ENCODE measurements at places on chromosomes 5 and 9. TPM values are rescaled to one million over a fixed set of nuclear protein-coding genes. Genes with fewer than 3 reads are reported as not detected.
A peak's percentile ranks its signal among the peaks of the same experiment; 100 is the strongest.

DNA sequence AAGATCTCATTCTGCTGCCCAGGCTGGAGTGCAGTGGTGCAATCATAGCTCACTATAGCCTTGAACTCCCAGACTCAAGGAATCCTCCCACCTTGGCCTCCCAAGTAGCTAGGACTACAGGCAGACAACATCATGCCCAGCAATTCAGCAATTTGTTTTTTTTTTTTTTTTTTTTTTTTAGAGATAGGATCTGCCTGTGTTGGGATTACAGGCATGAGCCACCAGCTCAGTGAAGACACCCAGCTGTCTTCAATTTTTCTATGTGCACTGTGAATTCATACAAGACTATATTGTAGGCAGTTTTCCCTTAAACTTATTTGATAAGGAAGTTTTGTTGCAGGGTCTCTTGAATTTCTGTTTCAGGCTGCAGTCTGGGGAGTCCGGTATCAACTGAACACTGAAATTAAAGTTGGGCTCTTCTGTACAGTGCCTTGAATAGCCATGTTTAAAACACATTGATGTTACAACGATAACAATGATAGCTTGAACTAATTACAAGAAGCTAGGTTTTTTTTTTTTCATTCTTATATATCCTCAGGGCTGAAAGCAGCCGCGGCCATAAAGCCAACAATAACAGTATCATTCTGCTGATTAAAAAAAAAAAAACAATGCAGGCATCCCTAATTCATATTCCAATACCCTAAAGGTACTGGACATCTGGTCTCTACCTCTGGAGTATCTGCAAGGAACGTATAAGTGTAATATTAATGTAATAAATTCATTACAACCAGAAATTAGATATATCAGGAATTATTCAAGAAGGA lies 63.5 kb downstream of the MPDZ start:
- no peak for DNase-seq

- DNase-seq = no peak
Measured at GRCh38 chr9:83599071-83599470, 23.9 kb upstream of the IDNK start.

DNA sequence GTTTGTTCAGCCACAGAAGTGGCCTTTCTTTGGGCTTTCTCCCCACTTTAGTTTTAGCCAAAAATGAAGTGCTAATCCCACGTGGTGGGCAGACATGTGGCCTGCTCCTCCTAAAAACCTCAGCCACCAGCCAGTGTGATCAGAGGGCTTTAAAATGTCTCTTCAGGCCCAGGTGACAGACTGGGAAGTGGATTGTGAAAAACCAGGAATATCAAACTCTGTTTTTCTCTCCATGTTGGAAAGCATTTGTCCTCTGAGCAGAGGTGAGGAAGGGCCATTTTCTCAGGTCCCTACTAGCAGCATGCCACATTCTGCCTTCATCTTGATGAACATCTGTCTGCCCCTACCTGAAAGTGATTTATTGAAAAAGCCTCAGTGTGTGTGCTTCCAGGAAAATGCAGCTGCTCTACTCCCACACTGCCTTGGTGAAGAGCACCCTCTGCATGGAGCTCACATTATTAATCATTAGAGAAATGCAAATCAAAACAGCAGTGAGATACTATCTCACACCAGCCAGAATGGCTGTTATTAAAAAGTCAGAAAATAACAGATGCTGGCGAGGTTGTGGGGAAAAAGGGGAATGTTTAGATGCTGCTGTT lies 181.2 kb upstream of the DMAC1 start:
- DNase-seq = no peak

DNA sequence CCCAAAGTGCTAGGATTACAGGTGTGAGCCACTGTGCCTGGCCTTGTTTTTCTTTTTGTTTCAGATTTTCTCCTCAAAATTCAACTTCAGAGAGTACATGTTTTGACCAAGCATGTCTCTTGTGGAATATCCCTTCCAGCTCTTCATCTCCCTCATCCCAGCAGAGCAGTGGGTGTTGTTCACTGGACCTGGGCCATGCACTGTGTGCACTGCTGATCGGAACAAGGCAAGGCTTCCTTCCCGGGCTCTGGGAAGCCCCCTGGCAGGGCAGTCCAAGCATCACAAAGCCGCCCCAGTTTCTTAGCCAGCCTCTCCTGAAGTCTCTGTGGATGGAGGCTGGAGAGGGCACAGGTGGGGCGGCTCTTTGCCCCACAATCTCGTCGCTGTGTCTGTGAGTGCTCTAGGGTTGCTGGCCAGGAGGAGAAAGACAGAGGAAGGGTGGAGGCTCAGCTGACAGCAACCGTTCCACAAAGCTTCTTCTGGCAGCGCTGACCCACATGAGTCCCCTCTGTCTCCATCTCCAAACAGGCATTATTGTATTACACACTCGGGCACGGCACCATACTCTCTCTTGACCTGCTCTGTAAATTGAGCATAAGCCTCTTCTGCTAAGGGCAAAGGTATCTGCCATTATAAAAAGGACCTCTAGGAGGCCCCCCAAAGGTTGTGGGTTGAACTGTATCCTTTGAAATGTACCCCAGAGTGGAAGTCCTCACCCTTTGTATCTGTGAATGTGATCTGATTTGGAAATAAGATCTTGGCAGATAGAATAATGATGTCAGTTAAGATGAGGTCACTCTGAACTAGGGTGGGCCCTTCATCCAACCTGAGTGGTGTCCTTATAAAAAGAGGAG lies 89.6 kb downstream of the TARS1 start:
- no peak for DNase-seq

DNA sequence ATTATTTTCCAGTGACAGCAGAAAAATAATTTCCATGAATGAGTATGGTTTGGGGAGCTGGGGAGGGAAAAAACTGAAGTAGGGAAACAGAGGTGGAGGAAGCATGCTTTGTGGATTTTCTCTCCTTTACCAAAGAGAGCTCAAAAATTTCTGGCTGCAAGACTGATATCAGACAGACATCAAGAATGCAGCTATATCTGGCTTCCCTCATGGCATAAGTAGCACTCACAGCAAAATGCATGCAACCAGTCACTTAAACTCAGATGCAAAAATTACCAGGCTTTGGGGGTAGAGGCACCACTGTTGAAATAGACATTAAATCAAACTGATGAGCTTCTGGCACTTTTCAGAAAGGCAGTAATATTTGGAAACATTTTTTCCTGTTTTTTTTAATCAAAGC lies 196.9 kb downstream of the TSSK1B start:
- DNase-seq = no peak

GRCh38 chr9:18554244-18554643 lies 80.3 kb downstream of the ADAMTSL1 start:
- no peak for DNase-seq

DNA sequence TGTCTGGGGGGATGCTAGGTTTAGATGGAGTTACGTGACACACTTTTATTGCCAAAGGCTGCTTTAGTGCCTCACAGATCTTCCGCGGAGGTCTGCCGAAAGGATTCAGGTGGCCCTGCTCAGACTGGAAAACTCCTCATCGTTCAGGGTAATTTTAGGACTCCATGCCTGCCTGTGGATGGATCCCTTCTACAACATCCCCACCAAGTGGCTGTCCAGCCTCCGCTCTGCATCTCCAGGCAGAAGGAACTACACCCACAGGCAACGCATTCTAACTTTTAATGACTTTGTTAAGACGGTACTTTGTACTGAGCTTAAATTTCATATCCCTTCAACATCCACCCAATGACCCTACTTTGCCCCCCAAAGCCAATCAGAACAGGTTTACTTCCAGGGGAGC lies 29.4 kb downstream of the ATPSCKMT start:
- DNase-seq = no peak

- peak; percentile 63 for DNase-seq
Measured at GRCh38 chr5:103569313-103570060, 6.9 kb upstream of the NUDT12 start.

GRCh38 chr5:65481635-65482295 lies at the start of gene ADAMTS6:
Gene ADAMTS6, minus strand, starts transcription at chr5:65481920. Its CDS starts 8,247 bp downstream, at chr5:65473673.
- DNase-seq = peak; percentile 97

DNA sequence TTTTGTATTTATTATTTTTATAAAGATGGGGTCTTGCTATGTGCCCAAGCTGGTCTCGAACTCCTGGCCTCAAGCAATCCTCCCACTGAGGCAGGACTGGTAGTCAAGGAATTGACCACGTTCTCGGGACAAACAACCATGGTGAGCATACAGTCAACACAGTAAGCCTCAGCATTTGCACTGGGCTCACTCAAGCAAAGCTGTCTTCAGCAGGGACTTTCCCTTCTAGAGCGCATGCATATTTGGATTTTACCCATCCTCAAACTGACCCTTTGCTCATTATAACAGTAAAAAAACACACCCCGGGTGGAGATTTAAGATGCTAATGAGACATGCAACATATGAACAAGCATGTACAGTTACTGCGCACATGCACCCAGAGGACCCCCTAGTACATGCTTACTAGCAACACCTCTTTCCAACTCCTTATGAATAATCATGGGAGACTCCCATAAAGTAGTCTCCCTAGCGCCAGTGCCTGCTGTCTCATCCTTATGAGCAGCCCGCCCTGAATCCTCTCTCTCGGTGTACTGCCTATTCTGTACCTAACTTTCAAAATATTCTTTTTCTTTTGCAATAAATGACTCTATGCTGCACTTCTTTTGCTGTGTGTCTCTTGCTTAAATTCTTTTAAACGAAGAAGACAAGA lies 41.5 kb downstream of the C5orf22 start:
- DNase-seq = no peak

DNA sequence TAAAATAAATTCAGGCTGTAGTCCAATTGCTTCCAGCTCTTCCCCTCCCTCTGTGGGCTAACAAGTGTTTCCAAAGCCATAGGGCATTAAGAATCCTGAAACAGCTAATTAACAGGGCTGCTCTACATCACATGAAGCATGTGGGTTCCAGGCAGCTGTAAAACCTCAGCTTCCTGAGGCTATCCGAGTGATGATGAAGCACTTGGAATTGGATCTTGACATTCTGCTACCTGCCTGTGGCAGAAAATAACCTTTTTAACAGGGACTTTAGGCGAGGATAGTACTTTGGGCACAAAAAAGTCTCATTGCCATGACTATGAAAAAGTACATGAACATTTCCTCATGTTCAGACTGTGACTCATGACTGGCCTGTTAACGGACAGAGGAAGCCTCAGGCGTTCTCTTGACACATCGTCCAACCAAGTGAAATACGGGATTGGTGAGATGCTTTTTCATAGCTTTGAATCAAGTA lies 107.2 kb downstream of the PDE4D start:
- no peak for DNase-seq

DNA sequence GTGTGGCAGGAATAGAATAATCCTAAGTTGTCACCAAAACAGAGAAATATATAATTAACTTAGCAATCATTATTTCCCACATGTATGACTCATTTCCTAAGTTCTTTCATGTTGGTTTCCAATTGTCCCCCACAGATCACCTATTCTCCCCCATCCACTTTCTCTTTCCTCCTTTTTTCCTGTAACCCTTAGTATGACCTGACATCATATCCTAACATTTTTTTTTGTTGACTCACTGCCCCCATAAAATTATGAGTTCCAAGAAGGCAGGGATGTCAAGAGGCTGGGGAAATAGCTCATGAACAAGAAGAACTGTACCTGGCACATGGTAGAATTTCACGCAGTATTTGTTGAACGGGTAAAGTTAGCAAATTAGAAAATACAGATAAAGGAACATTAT lies 186.7 kb downstream of the DCP2 start:
- no peak for DNase-seq

DNA sequence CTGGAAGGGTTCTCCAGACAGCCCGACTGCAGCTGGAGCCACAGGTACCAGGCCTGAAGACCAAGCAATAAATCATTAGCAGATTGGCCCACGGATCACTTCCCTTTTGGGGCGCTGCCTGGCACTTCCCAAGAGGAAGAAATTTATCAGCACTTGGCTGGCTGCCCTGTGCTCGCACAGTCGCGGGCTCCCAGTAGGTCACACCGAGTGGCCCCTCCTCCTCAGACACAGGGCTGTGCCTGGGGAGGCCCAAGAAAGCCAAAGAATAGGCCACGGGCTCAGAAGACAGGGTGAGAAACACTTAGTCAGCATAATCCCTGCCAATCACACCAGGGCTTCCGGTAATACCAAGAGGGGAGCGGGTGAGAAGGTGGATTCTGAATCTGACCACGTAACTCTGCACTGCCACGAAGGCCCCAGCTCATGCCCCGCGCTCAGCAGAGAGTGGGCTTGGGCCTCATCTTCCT lies 115.7 kb upstream of the MSX2 start:
- peak; percentile 90 for DNase-seq

GRCh38 chr5:143698574-143698973 lies 113.4 kb upstream of the HMHB1 start:
- no peak for DNase-seq

DNA sequence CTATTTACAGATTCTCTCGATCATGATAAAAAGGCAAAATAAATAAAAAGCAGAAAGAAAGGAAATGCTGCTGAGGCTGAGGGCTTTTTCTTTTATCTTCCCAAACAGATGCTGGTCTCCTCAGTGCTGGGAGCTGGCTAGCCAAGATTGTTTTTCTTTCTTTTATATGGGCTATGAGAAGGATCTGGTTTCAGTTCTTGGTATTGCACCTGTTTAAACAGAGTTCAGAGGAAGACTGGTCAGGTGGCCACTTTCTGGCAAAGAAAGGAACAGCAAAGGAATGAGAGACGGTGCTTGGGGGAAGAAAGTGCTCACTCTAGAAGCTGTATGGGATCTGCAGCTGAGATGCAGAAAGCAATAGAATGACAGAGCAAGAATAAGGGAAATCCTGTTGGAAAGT lies 88.9 kb downstream of the SLF1 start:
- DNase-seq = no peak

GRCh38 chr9:82599336-82599949 lies 463.5 kb downstream of the RASEF start:
- no peak for DNase-seq

DNA sequence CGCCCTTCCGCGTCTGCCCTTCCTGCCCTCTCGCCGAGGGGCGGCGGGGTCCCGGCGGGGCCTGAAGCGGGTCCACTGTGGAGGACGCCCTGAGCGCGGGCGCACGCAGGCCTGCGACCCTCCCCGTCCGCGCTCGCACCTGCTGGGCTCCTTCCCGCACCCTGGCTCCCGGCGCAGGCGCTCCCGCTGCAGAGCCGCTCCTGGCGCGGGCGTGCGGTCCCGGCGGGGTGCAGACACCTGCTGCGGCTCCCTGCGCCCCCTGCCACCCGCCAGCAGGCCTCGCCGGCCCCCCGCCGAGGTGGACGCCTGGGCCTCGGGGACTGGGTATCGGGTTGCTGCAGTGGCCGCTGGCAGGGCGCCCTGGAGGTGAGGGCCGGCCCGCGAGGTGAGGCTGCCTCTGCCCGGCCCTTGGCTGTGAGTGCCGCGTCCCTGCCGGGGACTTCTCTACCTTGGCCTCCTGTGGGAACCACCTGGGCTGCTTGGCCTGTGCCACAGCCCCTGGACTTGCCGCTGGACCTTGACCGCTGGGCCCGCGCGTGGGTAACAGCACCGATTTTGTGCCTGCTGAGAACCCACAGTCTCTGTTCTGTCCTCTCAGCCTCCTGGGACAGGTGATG lies 627 bp downstream of the ARRDC1 start:
- peak; percentile 78 for DNase-seq

The EIF4E1B gene
- not detected for total RNA-seq

The PCDHB10 gene
- 18.3 TPM for total RNA-seq

The QSOX2 gene
- 7.7 TPM for total RNA-seq

The C5orf52 gene
- total RNA-seq = not detected

The PCDHB8 gene
- total RNA-seq = not detected

The PCDH12 gene
- total RNA-seq = 2.2 TPM

The ZFP2 gene
- 0.87 TPM for total RNA-seq

The SPDL1 gene
- total RNA-seq = 62.5 TPM

All from stomach (tissue), 19 donors.